ENCODE measurements at places on chromosomes 6 and 20.

- no peak for DNase-seq
Observed at GRCh38 chr6:116497113-116497676, 14.2 kb upstream of the CALHM5 start.

- peak; percentile 66 for DNase-seq
Observed at GRCh38 chr6:44010411-44011349, 116.6 kb downstream of the MRPL14 start.

DNA sequence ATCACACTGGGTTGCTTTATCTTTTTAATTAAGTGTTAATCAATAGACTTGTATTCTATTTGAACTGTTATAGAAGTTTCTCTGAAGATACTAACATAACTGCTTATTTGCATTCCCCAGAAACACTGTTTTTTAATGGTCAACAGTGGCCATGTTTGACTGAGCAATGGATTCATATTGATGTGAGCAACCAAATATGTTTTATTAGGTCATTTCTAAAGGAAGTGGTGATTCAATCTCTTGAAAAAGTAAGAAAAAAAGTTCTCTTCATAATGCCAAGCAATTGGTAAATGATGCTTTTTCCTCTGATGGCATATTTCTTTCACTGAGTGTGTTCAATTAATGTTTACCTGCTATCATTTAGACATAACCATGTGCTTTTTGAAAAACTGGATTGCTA, 593.0 kb upstream of the CITED2 start:
- DNase-seq: no peak

GRCh38 chr20:63539441-63540370, 2.5 kb upstream of the PTK6 start:
- no peak for DNase-seq

DNA sequence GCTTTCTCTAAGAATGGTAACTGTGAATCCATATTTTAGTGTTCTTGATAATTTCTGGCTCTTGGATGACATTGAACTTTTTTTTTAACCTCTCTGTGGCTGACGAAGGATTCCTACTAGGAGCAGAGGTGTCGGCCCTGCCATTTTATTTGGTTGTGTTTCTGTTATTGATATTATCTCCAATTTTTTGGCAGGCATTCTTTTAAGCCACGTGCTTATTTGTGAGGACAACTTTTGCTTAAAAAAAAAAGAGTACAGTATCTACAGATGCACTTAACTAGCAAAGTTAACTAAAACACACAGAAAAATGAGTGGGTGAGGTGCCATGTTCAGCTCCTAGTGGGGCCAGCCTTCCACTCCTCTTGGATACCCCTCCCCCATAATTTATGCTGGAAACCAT, 1.1 kb downstream of the FANCE start:
- no peak for DNase-seq

DNA sequence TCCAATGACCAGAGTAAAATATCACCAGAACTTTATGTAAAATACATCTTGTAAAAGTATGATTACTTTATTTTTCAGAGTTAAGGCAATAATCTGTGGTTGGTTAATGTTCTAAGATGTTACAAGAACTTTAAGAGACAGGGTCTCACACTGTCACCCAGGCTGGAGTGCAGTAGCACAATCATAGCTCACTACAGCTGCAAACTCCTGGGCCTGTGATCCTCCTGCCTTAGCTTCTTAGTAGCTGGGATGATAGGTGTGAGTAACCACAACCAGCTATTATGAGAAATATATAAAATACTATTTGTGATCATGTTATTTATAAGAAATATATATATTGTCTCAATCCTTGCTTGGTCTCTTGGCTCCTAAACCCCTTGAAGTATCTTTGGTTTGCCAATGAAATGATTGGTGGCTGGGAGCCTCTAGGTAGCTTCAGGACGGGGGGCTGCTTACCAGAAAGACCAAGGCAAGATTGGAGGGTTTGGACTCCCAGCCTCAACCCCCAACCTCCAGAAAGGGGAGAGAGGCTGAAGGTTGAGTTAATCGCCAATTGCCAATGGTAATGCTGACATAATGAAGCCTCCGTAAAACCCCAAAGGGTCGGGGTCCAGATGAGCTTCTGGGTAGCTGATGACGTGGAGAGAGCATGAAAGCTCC, 15.4 kb downstream of the SOD2 start:
- no peak for DNase-seq

DNA sequence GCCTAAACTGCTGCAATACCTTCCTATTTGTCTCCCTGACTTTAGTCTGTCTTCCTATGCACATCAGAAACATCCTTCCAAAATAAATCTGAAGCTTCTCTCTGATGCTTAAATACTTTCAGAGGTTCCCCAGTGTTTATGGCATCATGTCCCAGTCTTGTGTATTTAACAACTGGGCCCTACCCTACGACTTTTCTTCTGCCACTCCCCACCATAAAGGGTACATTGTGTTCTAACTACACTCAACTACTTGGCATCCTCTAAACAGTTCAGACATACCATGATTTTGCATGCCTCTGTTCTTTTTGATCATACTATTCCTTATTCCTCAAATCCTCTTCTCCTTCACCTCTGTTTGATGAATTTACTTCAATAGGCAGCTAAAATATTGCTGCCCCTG, 143.0 kb upstream of the KCNK16 start:
- DNase-seq: no peak

DNA sequence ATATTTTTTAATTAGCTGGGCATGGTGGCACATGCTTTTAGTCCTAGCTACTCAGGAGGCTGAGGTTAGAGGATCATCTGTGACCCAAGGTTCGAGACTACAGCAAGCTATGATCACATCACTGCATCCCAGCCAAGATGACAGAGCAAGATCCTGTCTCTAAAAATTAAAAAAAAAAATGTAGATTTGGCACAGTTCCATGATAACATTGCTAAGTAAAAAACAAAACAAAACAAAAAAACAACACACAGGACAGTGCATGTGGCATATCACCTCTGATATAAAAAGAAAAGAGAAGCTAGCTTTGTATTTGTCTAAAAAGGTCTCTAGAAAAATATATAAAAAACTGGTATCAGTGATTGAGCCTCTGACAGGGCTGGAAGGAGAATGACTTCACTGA, 24.6 kb downstream of the RNF24 start:
- no peak for DNase-seq

- no peak for DNase-seq
Observed at GRCh38 chr6:11002176-11002575, 41.9 kb downstream of the ELOVL2 start.

GRCh38 chr6:163287626-163288025, 126.9 kb upstream of the QKI start:
- no peak for DNase-seq

DNA sequence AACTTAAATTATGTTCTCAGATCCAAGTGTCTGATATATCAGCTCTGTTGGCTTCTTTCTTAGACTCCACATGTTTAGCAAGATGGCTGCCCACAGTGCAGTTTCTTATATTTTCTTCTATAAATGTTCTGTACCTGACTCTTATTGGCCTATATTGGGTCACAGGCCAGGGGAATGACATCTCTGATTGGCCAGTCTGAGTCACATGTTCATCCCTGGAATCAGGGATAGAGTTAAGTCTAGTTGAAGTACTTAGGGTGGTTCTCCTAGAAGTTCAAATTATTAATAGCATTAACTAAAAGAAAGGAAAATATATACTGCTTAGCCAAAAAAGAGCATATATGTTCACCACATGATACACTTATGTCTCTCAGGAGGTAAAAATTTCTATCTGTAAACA, 105.3 kb upstream of the SLC22A16 start:
- DNase-seq: no peak

Data from NCI-H1092 treated with DMSO at 0.1 percent for 48 hours (cell line).